Activated CD8-positive, alpha-beta memory T cell treated with anti-CD3 and anti-CD28 coated beads for 24 hours (primary cell): ENCODE measurements at places on chromosomes 5 and 9.

DNA sequence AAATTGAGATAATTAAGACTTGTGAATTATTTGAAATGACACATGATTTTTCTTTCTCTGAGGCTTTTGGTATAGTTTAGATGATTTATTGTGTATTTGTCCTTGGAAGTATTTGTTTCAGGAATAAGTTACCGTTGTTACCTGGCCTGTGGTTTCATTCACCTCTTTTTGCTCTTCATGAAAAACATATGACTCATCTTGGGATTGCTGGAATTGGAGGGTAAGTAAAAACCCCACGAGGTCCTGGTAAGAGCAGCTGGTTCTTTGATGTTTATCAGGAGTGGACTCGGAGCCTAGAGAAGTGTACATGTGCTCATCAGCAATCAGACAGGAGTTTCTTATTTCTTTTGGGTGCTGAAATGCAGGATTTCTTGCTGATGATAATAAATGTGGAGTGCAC is 275.3 kb downstream of the PSAT1 start:
- no peak for DNase-seq

- no peak for DNase-seq
Measured at GRCh38 chr9:35899021-35899420, 7.0 kb upstream of the HRCT1 start.

DNA sequence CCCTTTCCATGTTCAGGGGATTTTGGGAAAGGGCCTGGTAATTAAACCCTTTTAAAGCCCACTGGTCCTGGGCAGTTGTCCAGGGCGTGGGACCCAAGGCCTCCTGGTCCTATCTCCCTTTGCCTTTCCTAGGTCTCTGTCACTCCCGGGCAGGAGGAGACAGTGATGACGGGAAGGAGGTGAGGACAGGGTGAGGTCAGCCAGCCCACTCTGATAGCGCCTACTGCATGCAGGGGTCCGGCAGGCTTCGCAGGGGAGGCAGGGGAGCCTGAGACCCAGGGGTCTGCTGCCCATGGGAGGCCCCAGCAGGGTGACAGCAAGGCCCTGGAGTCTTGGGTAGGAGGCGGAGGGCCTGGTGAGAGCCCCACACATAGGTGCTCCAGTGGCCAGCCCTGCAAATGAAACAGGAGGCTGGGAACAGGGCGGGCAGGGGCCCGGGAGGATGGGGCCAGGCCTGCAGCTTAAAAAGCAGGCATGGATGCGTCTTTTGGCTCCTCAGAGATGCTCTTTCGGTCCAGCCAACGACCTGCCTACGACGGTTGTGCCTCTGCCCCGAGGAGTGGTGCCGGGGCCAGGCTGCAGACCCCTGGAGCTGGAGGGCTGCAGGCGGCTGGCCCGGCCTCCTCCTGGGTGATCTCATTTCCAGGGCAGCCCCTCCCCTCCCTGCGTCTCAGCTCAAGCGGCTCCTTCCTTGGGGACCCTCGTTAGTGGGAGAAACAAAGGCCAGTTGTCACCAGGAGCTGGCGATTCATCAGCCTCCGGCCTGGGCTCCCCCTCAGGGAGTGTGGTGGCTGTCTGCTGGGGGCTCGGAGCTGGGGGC is 6.7 kb upstream of the RXRA start:
- DNase-seq = no peak

DNA sequence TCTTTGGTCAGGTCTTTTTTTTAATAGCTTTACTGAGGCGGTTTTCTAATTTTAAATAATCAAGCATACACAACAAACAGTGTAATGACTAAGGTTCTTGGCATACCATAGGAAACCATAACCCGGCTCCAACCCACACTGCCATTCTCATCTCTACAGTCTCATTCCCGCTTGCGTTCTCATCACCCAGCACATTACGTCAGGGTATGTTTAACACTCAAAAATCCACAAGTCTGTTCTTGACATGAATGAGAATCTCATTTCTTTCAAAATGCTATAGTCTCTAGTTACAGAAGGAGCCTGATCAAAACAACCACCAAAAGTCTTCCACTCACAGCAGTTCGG is 505 bp downstream of the C5orf34 start:
- no peak for DNase-seq

DNA sequence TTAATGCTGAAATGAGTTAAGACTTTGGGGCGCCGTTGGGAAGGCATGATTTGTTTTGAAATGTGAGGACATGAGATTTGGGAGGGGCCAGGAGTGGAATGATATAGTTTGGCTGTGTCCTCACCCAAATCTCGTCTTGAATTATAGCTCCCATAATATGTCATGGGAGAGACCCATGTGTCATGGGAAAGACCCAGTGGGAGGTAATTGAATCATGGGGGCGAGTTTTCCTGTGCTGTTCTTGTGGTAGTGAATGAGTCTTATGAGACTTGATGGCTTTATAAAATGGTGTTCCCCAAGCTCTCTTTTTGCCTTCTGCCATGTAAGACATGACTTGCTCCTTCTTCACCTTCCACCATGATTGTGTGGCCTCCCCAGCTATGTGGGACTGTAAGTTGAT is 5.1 kb downstream of the SLC25A48 start:
- no peak for DNase-seq

GRCh38 chr5:33745101-33745770 is 146.6 kb downstream of the ADAMTS12 start:
- DNase-seq = no peak

DNA sequence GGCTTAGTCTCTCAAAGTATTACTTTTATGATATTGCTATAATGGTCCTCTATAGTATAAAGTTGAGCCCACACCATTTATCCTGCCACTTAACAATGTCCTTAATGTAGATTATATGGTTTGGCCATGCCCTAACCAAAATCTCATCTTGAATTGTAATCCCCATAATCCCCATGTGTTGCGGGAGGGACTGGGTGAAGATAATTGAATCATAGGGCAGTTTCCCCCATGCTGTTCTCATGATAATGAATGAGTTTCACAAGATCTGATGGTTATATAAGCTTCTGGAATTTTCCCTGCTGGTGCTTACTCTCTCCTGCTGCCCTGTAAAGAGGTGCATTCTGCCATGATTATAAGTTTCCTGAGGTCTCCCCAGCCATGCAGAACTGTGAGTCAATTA is 498.8 kb downstream of the RAB3C start:
- DNase-seq = no peak

DNA sequence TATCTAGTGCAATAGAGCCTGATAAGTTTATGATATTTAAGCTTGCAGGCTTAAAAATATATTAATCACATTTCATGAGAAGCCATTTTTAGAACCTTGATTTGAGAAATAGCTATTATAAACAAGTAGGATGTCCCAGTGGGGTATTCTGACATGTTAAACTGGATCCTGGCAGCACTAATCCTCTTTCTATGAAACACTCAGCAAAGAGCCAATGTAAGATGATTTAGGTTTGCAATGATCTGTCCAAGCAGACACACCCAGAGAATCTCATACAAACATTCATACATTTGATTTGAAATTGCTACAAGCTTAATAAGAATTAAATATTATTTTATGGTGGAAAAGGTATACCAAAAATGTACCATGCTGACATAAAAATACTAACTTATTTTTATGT is 86.5 kb downstream of the ERP44 start:
- DNase-seq = no peak

DNA sequence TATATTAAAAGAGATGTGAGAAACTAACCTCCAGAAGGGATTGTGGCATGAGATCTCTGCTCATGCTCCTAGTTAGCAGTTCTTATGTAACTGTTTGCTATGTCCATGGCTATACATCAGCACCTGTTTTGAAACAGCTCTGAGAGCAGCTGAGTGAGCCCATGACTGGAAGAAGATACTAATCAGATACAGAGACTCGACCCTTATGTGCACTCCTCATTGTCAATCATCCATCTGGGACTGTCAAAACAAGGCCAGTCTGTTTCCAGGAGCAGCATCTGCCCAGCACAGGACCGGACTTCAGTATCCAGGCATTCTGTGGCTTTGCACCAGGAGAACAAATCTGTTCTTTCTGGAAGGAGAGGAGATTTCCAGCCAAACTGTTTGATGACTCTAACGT is 77.7 kb downstream of the EFNA5 start:
- DNase-seq = no peak

- no peak for DNase-seq
Measured at GRCh38 chr9:132909311-132909710, 30.6 kb downstream of the SPACA9 start.
